ENCODE measurements at places on chromosomes 1 and 21. TPM values are rescaled to one million over a fixed set of nuclear protein-coding genes. Genes with fewer than 3 reads are reported as not detected.

EPHA10 gene
- total RNA-seq: 0.05 TPM

SHISA4 gene
- 215 TPM for total RNA-seq

PROX1 gene
- total RNA-seq: 145 TPM

BMP8B gene
- 0.53 TPM for total RNA-seq

C2CD2 gene
- total RNA-seq: 3.8 TPM

KRTAP26-1 gene
- not detected for total RNA-seq

AMY1C gene
- not detected for total RNA-seq

RCSD1 gene
- 38.1 TPM for total RNA-seq

HSPB7 gene
- total RNA-seq: 8,574 TPM

KPRP gene
- not detected for total RNA-seq

CD1E gene
- not detected for total RNA-seq

NFASC gene
- 6.8 TPM for total RNA-seq

FAM72A gene
- not detected for total RNA-seq

TESK2 gene
- total RNA-seq: 0.74 TPM

B3GALT5 gene
- 0.05 TPM for total RNA-seq

ANKRD45 gene
- total RNA-seq: 0.23 TPM

PLCH2 gene
- not detected for total RNA-seq

VWA1 gene
- 49.5 TPM for total RNA-seq

C1QC gene
- total RNA-seq: 50.6 TPM

SAMD11 gene
- 1.4 TPM for total RNA-seq

LCE1C gene
- not detected for total RNA-seq

LCE3E gene
- total RNA-seq: not detected

OR2L8 gene
- total RNA-seq: not detected

CYP4A22 gene
- total RNA-seq: not detected

HSPA6 gene
- total RNA-seq: 4.8 TPM

COL6A2 gene
- total RNA-seq: 241 TPM

PCP4L1 gene
- 0.44 TPM for total RNA-seq

LCK gene
- 0.40 TPM for total RNA-seq

SPATA45 gene
- total RNA-seq: not detected

ATAD3C gene
- total RNA-seq: not detected

ELAVL4 gene
- total RNA-seq: 0.32 TPM

CCDC185 gene
- total RNA-seq: not detected

KCNT2 gene
- 0.38 TPM for total RNA-seq

HPCA gene
- total RNA-seq: not detected

NFYC gene
- 66.1 TPM for total RNA-seq

TSHB gene
- not detected for total RNA-seq

DIO1 gene
- total RNA-seq: not detected

CFHR1 gene
- 0.29 TPM for total RNA-seq

CCDC181 gene
- 1.4 TPM for total RNA-seq

CRYAA gene
- total RNA-seq: not detected

SPTA1 gene
- 0.99 TPM for total RNA-seq
